Tibial nerve (tissue), 4 donors: ENCODE measurements at places on chromosomes 3 and 15. TPM values are rescaled to one million over a fixed set of nuclear protein-coding genes. Genes with fewer than 3 reads are reported as not detected.

APOD gene
- total RNA-seq, result 4,664 TPM

ROPN1 gene
- not detected for total RNA-seq

SCN5A gene
- 1.0 TPM for total RNA-seq

LNP1 gene
- total RNA-seq, result 5.0 TPM

CIB2 gene
- 0.63 TPM for total RNA-seq

DNA sequence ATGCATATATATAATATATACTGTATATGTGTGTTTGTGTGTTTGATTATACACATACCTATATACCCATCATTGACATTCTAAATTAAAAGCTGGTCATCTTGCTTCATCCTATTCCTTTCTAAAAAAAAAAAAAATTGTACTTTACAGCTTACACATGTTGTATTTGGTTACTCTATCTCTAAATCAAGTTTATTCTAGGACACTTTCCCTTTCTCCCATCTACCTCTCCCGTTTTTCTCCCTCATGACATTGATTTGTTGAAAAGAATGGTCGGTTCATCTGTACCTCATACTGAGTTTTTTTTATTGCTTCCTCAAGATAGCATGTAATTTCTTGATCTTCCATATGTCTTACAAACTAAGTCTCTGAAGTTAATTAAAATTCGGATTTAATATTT lies 26.9 kb downstream of the GABPB1 start:
- no peak for DNase-seq

- no peak for DNase-seq
Observed at GRCh38 chr3:152626226-152626625, 208.7 kb upstream of the P2RY1 start.

GRCh38 chr15:56667517-56667916 lies 65.8 kb downstream of the ZNF280D start:
- DNase-seq, result no peak

- DNase-seq, result no peak
Observed at GRCh38 chr15:34436956-34437442, 609 bp downstream of the GOLGA8A start.

GRCh38 chr3:63631670-63632069 lies 20.8 kb upstream of the SNTN start:
- DNase-seq, result no peak

DNA sequence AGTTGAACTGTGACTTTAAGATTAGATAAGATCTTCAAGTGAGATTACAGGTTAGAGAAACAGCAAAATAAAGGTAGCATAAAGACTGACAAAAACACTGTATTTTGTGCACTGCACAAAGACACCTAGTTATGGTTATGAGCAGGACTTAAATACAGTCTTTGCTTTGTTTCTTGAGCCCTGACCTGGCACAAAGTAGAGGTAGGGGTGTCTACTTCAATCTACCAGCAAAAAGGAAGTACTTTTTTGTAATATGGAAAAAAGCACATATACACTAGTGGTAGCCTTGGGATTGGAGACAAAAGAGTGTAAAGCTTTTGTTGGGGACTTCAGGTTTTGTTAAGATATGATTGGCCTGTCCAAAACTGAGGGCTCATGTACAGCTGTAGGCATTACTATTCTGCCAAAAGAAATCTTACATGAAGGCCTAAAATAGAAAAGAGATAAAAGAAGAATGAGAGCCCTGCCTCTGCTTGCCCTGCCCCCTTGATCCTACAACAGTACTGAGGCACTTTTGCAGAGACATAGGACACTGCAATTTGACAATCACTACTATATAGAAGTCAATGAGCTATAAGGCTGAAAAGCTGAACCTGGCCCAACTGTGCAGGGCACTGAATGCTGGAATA lies 194.3 kb downstream of the CBLB start:
- no peak for DNase-seq

- DNase-seq, result no peak
Observed at GRCh38 chr3:49173116-49173791, 1.9 kb downstream of the KLHDC8B start.

- no peak for DNase-seq
Observed at GRCh38 chr3:53711387-53711786, 134.8 kb downstream of the CHDH start.

DNA sequence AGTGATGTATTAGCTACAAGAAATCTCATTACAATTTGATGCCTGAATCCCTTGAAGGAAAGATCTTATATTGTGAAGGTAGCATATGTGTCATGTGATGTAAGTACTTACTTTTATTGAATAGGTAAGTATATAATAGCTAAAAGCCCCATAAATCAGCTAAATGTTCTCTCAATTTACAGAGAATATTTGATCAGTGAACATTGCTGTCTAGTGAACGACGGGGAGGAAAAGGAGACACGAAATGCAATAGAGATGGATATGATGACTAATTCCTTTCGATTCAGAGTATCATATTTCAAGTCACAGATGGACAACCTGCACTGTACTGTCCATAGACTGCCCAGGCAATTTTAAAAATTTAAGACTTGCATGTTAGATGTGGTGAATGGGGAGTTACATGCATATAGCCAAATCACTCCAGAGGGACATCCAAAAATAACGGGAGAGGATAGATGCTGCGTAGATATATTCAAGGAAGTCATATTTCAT lies 462.1 kb upstream of the CDIN1 start:
- DNase-seq, result no peak

DNA sequence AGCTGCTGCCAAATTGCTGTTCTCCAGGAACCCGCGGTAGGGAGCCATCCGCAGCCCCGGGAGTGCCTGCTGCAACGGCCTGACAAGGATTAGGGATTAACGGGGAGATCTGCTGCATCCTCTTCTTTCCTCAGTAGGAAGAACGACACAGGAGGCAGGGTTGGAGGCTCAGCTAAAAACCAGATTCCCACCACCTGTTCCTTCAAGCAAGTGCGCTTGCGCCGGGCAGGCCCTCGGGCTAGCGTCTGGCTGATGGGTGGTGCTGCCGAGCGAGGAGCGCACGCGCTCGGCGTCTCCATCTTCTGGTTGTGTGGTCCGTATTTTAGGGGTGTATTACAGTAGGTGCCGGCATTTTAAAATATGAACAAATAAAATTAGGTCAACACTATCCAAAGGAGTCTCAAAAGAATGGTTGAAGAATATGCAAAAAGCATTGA lies 25.4 kb upstream of the SLC25A26 start:
- no peak for DNase-seq

- DNase-seq, result no peak
Observed at GRCh38 chr3:945738-946137, 147.1 kb upstream of the CNTN6 start.

GRCh38 chr15:79028411-79028964 lies 62.1 kb downstream of the RASGRF1 start:
- peak; percentile 70 for DNase-seq

DNA sequence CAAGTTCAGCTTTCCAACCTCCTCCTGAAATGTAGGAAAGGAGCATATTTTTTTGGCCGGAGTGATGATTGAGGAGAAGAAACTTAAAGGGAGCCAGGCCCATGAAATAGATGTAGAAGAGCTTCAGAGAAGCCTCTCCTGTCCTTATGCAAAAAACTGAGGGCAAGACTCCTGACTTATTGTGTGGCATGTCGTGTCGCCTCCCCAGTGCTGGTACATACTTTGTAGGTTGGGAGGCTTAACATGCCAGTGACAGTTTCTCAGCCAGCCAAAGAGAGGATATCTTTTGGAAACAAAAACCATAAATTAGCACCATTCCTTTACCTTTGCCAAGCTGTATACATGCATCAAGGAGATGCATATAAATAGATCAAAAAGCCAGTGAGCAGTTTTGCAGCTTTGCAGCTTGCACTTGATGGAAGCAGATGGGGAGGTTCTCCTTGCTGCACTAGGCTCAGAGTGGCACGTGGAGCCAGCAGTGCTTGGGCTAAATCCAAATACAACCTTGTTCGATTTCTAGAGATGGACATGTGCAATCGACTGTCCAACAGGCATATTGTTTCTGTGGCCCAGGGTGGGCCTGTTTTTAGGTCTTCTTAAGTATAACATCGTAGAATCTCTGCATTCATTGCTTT lies 10.2 kb downstream of the SLCO3A1 start:
- no peak for DNase-seq

DNA sequence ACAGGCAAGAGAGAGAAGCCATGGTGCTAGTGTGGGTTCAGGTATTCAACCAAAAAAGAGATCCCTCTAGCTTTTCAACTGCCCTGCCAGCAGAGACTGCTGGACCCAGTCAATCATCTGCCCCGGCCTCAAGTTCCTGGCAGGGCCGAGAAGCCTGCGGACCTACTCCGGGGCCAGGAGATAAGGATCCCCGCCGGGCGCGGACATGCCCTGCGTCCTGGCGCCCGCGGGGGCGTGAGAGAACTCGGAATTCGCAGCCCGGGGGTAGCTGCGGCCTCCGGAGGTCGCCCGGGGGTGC lies 821 bp upstream of the MAGI1 start:
- no peak for DNase-seq
